HT1080 (cell line): ENCODE measurements at places on chromosomes 11 and 22.
A peak's percentile ranks its signal among the peaks of the same experiment; 100 is the strongest.

DNA sequence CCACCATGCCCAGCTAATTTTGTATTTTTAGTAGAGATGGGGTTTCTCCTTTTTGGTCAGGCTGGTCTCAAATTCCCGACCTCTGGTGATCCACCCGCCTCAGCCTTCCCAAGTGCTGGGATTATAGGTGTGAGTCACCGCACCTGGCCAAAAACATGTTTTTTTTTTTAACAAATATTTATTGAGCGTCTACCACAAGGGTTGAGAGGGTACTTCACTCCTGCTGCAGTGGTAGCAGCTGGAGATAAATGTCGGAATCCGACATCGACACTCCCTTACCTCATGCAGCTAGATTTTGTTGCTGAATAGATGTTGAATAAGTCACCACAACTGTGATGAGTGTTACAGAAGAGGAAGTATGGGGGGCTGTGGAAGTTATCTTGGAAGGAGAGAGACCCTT is 971 bp downstream of the DNAJB13 start:
- no peak for DNase-seq

DNA sequence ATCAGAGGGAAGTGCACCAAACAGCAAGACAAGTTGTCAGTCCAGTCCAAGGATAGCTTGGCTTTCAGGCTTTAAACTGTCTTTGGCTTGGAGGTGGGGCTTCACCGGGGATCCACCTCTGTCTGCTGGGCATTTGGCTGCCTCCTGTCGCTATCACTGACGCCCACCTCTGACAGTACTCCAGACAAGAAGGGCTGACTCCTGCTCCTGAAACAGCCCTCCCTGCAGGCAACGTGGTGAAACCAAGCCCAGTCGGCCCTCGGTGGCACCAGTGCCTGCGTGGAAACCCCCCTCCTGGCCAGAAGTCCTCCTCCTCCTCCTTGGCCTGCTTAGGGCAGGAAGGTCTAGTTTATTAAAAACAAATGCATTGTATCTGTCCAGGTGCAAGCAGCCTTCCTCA is 16.9 kb downstream of the DHCR7 start:
- DNase-seq = no peak

- no peak for DNase-seq
These were observed 16.2 kb upstream of the SESN3 start for GRCh38 chr11:95247127-95247684.

GRCh38 chr22:16915701-16916100 is 90.5 kb upstream of the XKR3 start:
- peak; percentile 91 for DNase-seq

DNA sequence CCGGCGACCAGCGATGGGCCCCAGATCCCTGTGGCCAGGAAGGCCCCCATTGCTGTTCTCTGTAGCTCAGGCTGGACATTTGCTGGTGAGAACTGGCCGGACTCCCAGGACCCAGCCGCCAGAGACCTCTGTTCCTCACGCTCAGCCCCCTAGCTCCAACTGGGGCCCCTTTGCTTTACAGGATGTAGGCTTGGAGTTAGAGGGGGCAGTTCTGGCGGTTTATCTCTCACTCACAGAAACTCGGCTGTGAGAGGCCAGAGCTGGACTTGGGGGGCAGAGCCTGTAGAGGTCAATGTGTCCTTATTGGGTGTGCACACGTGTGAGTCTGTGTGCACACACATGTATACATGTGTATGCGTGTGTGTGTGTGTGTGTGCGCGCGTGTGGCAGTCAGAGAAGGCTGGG is 502 bp downstream of the SMIM38 start:
- no peak for DNase-seq

GRCh38 chr11:131888230-131888855 is 517.9 kb downstream of the NTM start:
- peak; percentile 94 for DNase-seq
